ENCODE measurements at places on chromosomes 3 and 15.
A peak's percentile ranks its signal among the peaks of the same experiment; 100 is the strongest.

GRCh38 chr3:29050155-29050554 lies 230.7 kb upstream of the RBMS3 start:
- no peak for DNase-seq

DNA sequence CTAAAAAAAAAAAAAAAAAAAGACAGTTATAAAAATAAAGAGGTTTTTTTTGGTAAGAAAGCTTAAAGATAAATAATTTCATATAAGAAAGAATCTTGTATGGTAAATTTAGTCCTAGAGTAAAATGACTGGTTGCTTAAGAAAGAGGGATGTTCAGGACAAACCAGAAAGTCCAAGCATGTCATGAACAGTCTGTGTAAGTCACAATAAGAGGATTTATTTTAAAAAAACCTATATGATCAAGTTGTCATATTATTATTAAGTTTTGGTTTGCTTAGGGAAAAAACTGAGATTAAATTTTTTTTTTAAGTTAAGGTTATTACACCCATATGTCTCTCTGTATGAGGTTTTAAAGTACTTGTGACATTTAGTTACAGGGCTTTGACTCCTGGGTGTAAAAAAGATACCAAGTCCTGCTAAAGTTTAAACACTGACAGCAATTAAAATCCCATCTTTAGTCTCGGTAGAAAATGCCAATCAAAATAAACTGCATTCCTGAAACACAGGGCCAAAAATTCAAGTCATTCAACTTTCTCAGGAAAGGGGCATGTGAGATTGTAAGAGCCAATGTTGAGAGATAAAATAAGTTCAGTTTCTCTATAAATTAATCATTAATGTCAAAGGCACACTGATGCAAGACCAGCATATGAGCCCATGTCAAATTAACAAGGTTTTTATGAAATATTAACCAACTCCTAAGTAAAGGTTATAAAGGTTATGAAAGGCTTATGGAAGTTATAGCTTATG lies 8.5 kb upstream of the BDH1 start:
- DNase-seq = no peak

- peak; percentile 8 for DNase-seq
Observed at GRCh38 chr3:26624209-26624765, 1.7 kb downstream of the LRRC3B start.

GRCh38 chr3:175716446-175716845 lies 857.3 kb downstream of the NAALADL2 start:
- no peak for DNase-seq

GRCh38 chr3:9780910-9781309 lies 11.2 kb upstream of the CAMK1 start:
- no peak for DNase-seq

DNA sequence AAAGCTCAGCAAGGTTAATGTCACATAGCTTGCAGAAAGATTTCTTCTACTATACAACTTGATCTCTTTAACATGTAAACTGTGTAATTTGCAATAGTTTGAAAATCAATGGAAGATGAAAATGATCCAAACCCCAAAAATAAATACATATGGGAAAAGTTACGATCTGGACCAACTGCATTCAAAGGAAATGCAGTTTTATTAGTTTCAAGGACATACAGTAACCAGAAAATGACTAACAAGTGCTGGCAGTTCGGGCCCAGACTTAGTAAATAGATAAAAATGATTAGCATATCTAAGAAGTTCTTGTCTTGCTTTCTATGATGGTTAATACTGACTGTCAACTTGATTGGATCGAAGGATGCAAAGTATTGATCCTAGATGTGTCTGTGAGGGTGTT lies 37.3 kb upstream of the LEKR1 start:
- DNase-seq = no peak
